ENCODE measurements at places on chromosomes 3 and 15. TPM values are rescaled to one million over a fixed set of nuclear protein-coding genes. Genes with fewer than 3 reads are reported as not detected.

GRCh38 chr3:187000711-187001151 is 70.4 kb downstream of the ST6GAL1 start:
- DNase-seq: no peak

- DNase-seq: no peak
Measured at GRCh38 chr3:142027735-142028134, 121.6 kb downstream of the TFDP2 start.

GRCh38 chr3:130915567-130916292 is 21.8 kb downstream of the ATP2C1 start:
- no peak for DNase-seq

The DUOXA2 gene
- not detected for total RNA-seq

GRCh38 chr15:63178034-63178433 is 11.4 kb upstream of the RAB8B start:
- DNase-seq: no peak

DNA sequence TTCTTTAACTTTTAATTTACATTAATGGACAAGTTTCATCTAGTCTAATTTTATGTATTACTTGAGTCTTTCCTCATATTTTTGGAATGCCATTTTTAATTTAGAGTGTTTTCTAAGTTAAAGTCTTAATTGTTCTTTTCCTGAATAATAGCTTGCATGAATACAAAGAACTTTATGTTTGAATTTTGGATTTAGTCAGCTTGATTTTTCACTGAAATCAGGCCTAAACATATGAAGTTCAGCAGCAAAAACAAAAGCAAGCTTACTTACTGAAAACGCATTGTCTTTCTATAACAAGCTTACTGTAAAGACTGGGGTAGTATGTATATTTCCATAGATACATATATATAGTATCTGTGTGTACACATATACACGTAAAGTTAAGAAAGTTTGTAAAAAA is 126.0 kb downstream of the ZBTB20 start:
- DNase-seq: no peak

GRCh38 chr3:79162653-79163052 is 605.1 kb downstream of the ROBO1 start:
- no peak for DNase-seq

GRCh38 chr15:80288131-80288530 is 36.1 kb upstream of the CTXND1 start:
- no peak for DNase-seq

The IMPG2 gene
- total RNA-seq: 0.32 TPM

- no peak for DNase-seq
Measured at GRCh38 chr3:114800272-114801031, 346.6 kb downstream of the ZBTB20 start.

DNA sequence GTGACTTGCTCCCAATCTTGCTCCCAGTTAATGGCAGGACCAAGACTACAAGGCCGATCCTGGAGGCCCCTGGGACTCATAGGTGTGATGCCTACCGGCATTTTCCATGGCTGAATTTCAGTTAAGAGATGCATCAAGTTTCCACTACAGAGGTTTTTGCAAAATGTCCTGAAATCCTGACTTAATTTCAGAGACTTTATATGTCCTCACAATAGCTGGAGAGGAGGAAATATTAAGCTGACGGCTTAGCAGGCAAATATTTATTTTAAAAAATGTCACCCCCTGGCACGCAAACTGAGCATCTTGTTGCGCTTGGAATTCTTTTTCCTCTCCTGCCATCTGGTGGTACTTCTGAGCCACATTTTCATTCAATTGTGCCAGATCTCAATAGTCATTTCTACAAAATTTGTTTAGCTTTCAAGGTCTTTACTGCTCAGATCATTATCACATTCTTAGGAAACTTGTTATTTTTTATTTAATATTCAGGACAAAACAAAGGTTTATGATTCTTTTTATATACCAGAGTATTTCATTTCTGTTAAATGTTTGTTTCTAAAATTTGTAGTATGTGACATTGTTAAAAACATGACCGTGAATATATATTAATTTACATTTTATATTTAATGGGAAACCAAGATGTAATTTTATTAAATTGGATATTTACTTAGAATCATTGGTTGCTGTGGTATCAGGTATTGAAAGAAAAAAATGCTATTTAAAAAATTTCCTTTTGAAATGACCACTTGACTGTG is 189.2 kb upstream of the THRB start:
- DNase-seq: no peak

DNA sequence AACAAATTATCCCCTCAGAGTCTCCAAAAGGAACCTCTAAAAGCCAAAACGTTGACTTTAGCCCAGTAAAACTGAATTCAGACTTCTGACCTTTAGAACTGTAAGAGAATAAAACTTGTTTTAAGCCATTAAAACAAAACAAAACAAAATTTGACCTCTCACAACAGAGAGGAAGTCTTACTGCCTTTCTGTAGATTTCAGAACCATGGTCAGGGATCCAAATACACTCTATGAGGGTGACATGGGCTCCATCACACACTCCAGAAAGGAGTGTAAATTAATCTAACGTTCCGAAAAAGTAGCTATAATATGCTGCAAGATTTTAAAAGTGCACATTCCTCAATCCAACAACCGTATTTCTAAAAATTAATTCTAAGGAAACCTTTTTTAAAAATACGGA is 19.2 kb upstream of the RPL14 start:
- no peak for DNase-seq

DNA sequence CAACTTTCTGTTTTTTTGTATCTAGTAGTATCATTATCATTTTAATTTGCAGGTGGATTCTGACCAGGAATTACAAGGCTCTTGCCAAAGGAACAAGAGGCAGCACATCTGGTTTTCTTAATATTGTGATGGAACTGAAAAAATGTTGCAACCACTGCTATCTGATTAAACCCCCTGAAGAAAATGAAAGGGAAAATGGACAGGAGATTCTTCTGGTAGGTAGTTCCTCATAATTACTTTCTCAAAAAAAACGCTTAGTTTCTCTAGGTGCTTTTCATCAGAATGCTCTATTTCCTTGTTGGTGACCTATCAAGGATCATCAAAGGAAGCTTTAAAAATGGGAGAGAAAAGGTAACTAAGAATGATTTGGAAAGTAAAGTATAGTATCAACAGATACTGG is 71.6 kb downstream of the CHD2 start:
- no peak for DNase-seq

DNA sequence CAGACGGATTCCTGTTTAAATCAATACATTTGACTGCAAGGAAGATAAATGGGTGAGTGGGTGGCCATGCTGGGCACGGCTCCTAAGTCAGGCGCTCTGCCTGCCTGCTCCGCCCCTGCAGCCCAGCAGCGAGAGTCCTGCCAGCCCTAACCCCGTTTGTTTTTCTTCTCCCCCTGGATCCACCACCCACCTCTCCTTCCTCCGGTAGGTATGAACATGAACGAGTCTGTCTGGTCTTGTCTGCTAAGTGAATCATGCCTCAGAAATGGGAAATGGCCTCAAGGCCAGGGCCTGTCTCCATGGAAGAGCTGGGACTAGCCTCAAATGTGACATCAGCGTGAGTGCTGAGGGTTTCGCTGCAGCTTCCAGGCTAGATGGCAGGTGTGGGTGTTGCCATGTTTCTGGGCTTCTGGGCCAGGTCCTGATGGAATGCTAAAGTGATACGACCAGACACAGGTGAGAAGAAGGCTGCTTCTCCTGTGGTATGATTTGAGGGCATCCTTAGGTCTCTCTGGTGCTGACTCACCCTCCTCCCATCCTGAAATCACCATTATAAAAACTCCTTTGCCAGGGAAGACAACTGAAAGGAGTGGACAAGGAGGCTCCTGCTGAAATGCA is 5.6 kb upstream of the FEM1B start:
- peak; percentile 96 for DNase-seq

- no peak for DNase-seq
Measured at GRCh38 chr15:33955945-33956344, 12.4 kb upstream of the CHRM5 start.

DNA sequence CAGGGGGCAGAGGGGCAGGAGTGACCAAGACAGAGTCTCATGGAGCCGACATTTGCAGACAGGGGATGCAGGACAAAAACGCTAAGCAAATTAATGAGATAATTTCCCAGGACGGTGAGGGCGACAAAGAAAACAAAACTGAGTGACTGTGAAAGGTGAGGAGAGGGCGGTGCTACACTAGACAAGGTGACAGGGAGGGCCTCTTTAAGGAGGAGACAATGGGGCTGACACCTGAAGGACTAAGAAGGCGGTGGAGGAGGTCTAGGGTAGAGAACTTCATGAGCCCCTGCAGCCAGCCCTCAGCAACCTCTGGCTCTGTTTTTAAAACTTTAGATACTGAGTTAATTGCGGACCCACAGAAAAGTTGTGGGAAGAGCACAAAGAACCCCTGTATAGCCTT is 41.6 kb downstream of the IQSEC1 start:
- DNase-seq: no peak

The ANXA2 gene
- 1,598 TPM for total RNA-seq

- no peak for DNase-seq
Measured at GRCh38 chr15:63600001-63600615, 2.9 kb downstream of the FBXL22 start.

DNA sequence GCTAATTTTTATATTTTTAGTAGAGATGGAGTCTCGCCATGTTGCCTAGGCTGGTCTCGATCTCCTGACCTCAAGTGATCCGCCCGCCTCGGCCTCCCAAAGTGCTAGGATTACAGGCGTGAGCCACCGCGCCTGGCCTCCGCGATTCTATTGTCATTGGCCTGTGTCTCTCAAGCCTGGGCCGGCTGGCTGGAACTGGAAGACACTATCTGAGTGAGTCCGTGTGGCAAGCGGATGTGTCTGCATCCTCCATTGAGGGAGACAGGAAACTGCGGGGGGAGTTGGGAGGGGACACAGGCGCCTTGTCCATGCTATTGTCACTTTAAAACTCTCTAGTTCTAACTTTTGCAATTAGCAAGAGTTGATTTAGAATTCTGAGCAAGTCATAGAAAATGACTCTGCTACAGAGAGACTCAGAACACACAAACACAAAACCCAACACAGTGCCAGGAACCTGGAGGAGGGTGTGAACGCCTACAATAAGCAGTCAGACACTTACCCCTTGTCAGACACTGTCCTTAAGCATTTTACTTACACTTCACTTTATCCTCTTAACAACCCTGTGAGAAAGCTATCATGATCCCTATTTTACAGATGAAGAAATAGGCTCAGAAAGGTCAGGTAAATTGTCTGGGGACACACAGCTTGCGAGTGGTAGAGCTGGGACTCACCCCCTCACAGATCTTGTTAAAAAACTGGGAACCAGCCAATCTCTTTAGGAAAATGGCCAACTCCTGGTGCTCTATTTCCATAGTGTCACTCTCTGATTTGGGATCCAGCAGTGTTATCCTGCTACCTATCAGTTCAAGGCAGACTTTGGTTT is 38.7 kb downstream of the ANP32A start:
- DNase-seq: no peak

DNA sequence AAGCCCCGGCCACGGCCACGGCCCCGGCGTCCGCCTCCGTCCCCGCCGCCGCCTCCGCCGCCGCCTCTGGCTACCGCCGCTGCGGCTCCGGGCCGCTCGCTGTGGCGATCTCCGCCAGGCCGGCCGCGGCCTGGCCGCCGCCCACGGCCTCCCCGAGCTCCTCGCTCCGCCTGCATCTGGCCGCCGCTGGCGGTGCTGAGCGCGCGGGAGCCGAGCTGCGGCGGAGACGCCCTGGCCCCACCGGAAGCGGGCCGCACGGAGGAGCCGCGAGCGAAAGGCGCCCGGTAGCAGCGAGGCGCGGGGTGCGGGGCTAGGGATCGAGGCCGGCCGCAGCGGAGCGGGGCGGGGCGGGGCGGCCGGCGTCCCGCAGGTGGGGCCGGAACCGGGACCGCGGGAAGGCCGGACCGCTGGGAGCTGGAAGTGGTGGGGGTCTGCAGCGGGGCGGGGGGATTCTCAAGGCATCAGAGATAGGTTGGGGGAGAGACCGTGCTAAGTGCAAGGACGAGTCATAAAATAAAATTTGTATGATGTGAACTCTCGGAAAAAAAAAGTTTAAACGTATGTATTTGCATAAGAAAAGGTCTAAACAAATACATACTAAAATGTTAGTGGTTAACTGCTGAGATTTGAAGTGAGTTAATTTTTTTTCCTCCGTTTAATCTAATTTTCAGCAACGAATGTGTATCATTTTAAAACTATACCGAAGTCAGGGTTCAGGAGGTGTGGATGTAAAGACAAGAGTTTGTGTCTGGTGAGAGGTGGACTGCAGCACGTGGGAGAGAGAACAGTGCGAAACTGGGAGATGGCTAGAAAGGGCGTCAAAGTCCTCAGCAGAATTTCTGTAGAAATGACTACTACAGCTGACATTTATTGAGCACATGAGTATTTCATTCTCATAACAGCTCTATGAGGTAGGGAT is at the start of gene AVEN:
AVEN (minus strand) TSS at position 334 of the 919 bp plus-strand sequence; CDS start at position 176, 158 bp downstream.
- DNase-seq: no peak

DNA sequence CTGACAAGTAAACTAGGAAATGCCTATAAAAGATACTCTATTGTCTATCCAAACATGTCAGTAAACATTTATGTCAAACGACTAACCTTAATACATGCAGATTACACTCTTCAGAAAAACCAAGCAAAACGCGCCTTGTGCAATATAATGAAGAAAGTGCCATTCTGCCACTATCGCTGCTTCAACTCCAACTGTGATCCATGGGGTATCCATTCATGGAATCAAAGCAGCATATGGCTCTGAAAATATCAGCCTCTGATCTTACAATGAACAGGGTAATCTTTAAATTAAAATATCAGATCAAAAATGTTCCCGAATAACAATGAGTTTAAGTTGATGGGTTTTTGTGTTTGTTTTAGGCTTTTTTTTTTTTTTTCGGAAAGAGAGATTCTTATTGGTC is 105.5 kb upstream of the SETMAR start:
- DNase-seq: no peak

The GP5 gene
- total RNA-seq: not detected

DNA sequence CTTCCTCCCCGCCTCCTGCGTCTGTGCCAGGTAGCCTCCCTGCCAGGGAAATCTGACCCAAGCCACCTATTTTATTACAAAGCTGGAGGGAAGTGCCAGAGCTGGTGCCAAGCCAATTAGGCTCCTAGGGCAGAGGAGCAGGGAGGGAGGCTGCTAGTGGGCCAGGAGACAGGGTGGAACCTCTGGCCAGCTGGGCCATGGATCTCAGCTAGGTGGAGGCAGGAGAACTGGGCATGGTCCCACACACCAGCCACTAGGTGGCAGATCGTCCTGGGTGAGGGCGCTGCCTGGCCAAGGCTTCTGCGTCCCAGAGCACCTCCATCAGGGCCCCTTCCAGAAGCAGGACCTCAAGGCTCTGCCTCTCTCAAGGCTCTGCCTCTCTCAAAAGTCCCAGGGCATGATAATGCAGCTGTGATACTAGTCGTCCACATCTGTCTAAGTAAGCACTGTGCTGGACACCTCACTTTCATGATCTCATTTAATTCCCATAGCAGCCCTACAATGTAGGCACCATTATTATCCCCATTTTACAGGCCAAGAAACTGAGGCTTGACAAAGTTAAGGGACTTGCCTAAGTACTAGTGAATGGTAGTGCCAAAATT is 4.5 kb upstream of the RFT1 start:
- peak; percentile 77 for DNase-seq

GRCh38 chr15:96107916-96108315 is 222.6 kb upstream of the NR2F2 start:
- DNase-seq: no peak

GRCh38 chr15:85578941-85579701 is 198.7 kb downstream of the AKAP13 start:
- no peak for DNase-seq
